Stimulated activated CD8-positive, alpha-beta memory T cell treated with anti-CD3 and anti-CD28 coated beads, Interleukin-4, amount 100 ng/mL, for 4 hours (primary cell): ENCODE measurements at places on chromosomes 12 and 14.

DNA sequence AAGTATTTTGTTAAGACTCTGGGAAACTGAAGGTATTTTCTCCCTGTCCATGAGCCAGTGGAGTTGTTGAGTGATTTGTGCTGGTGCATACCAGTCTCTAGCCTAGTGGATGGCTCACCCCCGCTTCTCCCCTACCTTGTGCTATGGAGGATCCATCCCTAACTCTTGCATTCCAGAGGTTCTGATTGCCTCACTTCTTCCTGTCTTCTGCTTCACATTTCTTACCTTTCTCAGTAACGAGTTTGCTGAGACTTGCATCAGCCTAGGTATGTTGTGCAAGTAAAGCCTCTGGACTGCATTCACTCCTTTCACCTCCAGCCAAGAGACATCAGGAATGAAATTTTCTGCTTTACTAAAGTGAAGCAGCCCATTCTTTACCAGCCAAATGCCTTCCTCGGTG, 391.6 kb downstream of the ZFP36L1 start:
- no peak for DNase-seq

GRCh38 chr12:80952443-80952842, 14.7 kb upstream of the LIN7A start:
- no peak for DNase-seq

DNA sequence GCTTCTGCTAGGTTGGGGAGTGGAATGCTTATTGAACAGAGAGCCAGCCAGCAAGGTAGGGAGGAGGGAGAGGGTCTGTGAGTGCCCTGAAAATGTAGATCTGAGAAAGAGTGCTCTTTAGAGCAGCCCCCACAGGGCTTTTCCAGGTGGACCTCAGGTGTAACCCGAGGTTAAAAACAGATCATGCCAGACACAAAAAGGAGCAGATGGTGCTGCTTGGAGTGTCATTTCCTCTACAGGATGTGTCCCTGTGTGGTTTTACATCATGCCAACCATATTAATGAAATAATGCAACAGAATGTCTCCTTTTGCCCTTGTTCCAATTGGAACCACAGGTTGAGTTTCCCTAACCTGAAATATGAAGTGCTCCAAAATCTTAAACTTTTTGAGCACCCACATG, 6.4 kb downstream of the SUSD6 start:
- DNase-seq, result no peak

- DNase-seq, result no peak
Observed at GRCh38 chr14:66045572-66046021, 440.6 kb upstream of the CCDC196 start.

DNA sequence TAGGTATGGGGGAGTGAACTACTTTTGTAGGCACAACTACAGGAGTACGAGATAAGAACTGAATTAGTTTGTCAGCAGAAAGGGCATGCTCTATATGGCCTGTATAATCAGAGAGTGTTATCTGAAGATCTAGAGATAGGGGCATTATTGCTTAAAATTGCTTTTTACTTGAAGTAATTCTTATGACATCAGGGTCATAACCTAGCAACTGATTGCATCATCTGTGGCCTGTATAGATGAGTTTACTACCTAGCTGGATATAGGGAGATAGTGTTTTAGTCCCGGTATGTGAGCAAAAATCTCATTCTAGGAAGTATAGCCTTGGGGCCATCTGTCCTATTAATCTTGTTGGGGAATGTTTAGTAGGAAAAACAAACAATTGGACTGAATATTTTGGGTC, 142.7 kb downstream of the TMEM117 start:
- no peak for DNase-seq

GRCh38 chr14:61520576-61520975, 174.7 kb upstream of the HIF1A start:
- DNase-seq, result no peak

DNA sequence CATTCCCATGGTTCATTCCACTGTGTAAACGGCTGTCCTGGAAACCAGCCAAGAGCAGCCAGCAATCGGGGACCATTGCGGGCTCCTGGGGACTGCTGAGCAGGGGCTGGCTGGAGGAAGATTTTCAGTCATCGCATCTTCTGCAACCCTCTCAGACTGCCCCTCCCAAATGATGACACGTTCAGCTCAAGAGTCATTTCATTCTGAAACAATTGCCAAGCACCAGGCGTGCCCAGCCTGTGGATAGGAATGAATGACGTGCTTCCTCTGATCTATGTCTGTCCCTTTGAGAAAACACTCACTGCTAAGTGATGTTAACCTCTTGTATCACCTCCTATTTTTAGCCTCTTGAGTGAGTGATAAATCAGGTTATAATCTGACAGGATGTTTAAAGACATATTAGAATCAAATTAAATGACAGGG, 62.0 kb downstream of the NDUFA12 start:
- no peak for DNase-seq

GRCh38 chr14:68664225-68664681, 128.6 kb downstream of the ZFP36L1 start:
- no peak for DNase-seq

- DNase-seq, result no peak
Observed at GRCh38 chr12:116066381-116067230, 210.9 kb downstream of the MED13L start.

DNA sequence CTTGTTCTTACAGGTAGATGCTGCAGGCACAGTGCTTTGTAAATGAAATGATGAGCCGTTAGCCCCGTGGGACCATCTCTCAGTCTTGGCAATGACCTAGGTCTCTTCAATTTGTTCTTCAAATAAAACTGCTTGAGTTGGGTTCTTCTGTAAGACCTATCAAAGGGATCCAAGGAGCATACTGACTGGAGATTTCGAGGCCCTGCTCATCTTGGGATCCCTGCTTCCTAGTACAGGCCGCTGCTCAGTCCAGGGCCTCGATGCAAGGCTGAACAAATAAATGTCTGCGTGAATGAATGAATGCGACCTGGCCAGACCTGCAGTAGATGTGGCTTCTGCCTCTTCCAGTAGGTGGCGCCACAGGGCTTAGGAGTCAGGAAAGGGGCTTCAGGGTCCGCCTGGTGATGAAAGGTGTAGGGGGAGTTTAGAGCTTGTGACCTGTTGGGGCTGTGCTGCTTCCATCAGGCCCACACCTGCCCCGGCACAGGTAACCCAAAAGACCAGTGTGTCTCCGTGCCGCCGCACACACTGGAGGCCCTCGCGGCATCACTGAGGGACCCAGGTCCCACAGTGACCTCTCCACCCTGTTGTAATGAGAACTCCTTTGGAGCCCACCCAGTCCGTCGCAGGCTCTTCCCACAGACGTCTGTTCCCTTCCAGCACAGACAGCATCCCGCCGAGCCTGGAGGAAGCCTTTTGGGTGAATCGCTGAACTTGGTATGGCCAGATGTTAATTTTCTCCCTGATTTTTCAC, 4.4 kb downstream of the CACNA1C start:
- DNase-seq, result no peak

- DNase-seq, result no peak
Observed at GRCh38 chr14:73712071-73712506, 2.1 kb downstream of the PNMA1 start.

GRCh38 chr12:14992673-14993072, 19.8 kb downstream of the PDE6H start:
- no peak for DNase-seq

DNA sequence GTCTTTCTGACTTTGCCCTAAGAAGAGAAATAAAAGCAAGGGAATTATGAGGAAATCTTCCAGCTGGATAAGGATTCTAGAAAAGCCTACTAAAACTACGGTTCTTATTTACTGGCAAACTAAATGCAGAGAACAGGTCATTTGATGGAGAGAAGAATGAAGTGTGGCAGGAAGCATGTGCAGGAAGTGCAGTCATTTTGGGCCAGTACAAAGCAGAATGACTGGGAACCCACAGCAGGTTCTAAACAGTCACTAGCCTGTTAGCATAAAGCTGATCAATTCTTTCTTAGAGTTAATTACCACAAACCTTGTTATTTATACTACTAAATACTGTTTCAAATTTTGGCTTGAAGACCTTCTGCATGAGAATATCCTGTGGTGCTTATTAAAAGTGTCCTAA, 36.7 kb downstream of the CFAP54 start:
- no peak for DNase-seq

DNA sequence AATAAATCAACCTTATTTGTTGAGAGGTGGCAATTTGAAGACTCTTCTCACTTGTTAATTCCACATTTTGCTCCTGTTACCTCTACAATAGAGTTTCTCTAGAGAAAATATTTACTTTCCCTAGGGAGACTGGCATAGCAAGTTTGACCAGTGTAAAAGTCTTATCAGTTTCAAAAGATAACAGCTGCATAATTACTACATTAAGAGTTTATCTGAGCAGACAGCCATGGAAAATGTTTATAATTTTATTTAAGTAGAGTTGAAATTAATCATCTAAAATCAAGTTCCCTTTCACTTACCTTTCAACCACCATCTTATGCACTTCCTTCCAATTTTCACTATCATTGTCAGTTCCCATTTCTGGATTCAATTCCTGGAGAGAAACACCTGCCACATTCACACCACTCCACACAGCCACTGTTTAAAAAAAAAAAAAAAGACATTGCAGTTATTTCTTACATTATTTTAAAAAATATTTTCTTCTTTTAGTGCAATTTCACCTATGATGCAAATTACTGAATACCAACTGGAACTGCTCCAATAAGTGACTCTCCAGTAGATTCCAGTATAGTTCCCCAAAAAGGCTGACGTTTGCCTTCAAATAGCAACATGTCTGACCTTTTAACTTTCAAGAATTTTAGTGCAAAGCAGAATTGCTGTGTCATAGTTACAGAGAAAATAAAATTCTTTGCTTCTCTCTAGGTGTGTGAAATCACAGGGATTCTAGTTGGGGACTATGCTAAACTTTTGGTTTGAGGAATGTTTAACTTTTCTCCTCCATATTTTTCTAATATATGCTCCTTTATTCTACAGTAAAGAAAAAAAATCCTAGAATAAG, 19.4 kb downstream of the LDHB start:
- DNase-seq, result no peak

DNA sequence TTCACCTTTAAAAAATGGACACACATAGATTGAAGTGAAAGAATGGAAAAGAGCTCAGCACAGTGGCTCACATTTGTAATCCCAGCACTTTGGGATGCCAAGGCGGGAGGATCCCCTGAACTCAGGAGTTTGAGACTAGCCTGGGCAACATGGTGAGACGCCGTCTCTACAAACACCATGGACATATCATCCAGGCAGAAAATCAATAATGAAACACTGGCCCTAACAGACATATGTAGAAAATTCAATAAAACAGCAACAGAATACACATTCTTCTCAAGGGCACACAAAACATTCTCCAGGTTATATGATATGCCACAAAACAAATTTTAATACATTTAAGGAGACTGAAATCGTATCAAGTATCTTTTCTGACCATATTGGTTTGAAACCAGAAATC, 7.4 kb downstream of the WASHC3 start:
- DNase-seq, result no peak

DNA sequence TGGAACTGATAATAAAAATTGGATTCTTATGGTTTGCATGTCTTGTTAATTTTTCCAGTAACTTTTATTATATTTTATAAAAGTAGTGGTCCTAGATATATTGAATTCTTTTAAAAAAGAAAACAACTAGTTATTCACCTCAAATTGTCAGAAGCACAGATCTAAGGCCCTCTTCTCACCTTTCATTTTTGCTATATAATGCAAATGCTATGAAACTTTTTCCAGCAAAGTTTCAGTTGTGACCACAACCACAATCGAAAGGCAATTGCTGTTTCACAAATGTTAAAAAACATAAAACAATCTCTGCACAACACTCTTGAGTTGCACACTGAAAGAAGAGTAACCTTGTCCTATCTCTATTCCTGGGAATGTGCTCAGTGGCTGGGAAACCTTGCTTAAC, 479.8 kb upstream of the FLRT2 start:
- DNase-seq, result no peak

DNA sequence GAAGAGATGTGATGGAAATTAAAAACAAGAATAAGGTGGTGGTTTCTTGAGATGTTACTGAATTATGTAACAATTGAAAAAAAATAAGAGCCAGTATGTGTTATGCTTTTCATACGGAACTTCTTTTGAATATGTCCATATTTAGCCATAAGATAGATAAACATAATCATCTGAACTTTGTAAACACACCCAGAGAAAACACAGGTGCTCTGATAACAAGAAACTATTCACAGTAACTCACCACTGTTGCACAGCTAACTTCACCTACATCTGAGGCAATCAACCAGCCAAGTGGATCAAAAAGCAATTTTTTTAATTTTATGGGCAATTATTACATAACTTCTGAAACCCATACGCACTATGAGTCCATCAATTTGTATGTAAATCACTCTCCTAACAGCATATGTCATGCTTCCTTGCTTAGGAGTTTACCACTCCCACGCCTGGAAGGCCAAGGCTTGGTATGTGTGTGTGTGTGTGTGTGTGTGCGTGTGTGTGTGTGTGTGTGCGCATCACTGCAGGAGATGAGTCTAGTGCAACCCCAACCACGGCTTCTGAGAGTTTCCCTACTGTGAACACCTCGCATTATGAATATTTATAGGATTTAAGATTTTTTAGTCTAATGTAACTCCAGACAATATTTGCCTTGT, 443.4 kb downstream of the BCAT1 start:
- DNase-seq, result no peak

DNA sequence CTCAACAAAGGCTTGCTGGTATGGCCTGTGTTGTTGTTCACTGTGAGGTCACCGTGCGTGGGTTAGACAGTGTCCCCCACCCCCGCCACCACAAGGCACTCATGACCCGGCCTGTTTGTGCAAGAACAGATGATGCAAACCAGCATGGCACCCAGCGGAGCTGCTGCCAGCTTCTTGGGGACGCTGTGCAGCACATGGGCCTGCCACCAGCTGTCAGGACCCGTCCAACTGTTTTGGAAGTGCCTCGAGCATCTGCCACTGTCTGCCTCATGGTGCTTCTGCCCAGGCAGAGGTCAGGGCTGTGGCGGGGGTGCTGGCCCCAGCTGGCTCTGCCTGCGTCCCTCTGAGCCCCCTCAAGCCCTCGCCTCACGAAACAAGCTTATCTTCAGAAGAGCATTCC, 1.5 kb downstream of the ASB2 start:
- DNase-seq, result no peak

- DNase-seq, result no peak
Observed at GRCh38 chr12:16437281-16437816, 89.9 kb downstream of the MGST1 start.

DNA sequence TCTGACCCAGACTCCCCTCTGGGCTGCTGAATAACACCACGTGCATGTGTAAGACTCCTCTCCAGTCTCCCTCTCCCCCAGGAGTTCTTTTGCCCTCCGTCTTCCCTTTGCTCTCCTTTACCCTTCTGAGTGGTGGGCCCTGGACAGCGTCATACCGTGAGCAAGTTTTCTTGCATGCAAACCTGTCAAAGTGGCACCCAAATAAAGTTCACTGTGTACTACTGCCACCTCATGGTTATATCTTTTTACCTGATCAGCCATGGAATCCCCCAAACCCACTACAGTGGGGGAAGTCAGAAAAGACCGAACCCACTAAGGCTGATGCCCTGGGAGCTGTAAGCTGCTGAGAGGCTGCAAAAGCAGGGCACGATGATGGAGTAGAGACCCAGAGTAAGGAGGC, 131.1 kb upstream of the VRK1 start:
- no peak for DNase-seq

GRCh38 chr12:130076752-130077151, 85.5 kb upstream of the FZD10 start:
- DNase-seq, result no peak

GRCh38 chr14:39102265-39102968, 618 bp downstream of the SEC23A start:
- DNase-seq, result no peak

- no peak for DNase-seq
Observed at GRCh38 chr14:60636879-60637478, 12.3 kb downstream of the SIX1 start.
